ENCODE measurements at places on chromosomes 6 and 20.

DNA sequence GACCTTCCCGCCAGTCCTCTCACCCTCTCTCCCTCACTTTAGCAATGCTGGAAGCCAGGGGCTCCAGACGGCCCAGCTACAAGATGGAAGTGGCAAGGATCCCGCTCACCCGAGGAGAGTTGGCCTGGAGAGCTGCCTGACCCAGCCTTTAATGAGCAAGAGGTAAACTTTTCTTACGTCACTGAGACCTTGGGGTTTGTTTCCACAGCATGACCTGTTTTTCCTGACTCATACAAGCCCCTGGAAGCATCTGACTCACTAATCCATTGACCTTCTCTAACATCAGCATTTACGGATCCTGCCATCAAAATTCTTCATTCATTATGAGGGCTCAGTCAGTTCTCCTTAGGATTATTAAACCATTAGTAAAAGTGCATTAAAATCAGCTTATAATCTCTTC lies 120.4 kb downstream of the MYLK4 start:
- DNase-seq: no peak

GRCh38 chr20:46550461-46550860 lies at the start of gene OCSTAMP:
Gene OCSTAMP, minus strand, starts transcription at chr20:46550654. Its CDS starts 94 bp downstream, at chr20:46550560.
- DNase-seq: no peak

DNA sequence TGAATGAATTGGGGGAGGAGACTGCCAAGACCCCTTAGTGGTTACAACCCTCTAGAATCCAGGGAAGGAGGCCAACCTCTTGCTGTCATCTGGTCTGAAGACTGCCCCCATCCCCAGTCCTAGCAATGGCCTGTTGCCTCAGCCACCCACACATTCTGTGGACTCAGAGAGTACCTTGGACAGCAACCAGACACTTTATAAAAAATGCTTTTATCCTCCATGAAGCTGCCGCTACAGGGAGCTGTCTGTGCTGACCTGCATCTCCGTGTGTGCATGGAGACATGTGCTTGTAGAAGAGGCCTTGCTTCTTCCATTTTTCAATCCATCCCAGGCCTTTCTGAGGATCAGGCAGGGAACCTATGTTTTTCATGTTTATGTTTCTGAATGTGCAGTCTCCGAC lies 15.2 kb downstream of the CDH22 start:
- DNase-seq: peak; percentile 7

DNA sequence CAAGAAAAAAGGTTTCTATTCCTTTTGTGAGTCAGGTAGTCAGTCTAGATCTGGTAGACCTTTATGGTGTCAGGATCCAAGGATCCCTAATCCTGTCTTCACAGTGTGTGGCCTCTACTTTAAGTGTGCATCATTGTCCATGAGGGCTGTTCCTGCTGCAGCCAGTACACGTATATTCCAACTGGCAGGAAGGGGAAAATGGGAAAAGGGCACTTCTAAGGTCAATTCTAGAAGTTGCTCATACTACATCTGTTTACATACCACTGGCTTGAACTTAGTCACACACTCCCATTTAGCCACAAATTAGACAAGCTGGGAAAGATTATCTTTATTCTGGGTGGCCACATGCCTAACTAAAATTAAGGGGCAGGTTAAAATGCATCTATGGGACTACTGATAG lies 9.7 kb upstream of the MMS22L start:
- DNase-seq: no peak

- no peak for DNase-seq
Observed at GRCh38 chr6:46684771-46685170, 2.9 kb upstream of the TDRD6 start.

DNA sequence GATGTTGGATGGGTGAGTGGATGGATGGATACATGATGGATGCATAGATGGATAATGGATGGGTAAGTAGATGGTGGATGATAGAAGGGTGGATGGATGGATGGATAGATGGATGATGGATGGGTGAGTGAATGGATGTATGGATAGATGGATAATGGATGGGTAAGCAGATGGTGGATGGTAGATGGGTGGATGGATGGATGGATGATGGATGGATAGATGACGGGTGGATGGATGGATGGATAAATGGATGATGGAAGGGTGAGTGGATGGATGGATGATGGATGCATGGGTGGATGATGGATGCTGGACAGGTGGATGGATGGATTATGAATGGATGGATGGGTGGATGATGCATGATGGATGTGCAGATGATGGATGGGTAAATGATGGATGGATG lies 175.5 kb downstream of the TAF4 start:
- DNase-seq: no peak
